ENCODE measurements at places on chromosomes 6 and 20.

- no peak for DNase-seq
Measured at GRCh38 chr20:58918621-58919020, 62.4 kb upstream of the NELFCD start.

GRCh38 chr6:113862112-113862511 lies 5.0 kb downstream of the MARCKS start:
- no peak for DNase-seq

DNA sequence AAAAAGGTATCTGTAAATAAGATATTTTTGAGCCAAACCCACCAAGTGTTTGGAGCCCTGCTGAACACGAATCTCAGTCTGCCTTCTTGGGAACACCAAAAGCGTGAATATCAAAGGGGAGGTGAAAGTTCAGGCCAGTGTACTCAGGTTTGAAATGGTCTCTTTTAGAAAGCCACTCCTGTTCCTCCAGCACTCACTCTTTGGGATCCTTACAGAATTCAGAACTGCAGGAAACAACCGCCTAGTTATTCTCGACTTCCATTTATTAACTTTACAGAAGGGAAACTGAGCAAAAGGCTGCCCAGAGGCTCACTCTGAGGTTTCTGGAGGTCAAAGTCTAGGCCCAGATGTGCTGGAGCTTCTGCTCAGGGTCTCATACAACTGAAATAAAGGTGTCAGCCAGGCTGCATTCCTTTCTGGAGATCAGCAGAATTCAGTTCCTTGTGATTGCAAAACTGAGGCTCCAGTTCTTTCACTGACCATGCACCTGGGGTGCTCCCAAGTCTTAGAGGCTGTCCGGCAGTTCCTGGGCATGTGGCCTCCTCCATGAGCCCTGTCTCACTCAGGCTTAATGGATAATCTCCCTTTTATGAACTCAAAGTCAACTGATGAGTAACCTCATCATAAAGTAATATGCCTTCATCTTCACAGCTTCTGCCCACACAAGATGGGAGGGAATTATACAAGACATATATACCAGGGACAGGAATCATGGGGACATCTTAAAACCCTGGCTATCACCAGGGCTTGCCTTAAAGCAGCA lies 65.5 kb upstream of the TNFAIP3 start:
- no peak for DNase-seq

DNA sequence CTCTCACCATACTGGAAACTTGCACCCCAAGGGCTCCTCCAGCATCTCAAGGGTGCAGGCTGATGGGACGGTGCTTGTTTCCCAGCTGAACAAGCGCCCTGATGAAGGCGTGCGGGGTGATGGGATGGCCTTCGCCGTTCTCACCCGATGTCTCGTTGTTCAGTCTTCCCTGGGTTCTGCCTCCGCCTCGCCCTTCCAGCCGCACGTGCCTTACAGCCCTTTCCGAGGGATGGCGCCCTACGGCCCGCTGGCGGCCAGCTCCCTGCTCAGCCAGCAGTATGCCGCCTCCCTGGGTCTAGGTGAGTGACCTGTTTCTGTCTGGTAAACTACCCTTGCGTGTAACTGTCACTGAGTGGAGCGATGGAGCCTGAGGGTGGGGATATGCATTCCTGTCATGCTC lies 3.9 kb downstream of the LSM14B start:
- DNase-seq, result no peak

GRCh38 chr20:59455402-59456341 lies 148.7 kb upstream of the PHACTR3 start:
- peak; percentile 68 for DNase-seq

- DNase-seq, result no peak
Measured at GRCh38 chr6:146292506-146292905, 251.1 kb upstream of the RAB32 start.

DNA sequence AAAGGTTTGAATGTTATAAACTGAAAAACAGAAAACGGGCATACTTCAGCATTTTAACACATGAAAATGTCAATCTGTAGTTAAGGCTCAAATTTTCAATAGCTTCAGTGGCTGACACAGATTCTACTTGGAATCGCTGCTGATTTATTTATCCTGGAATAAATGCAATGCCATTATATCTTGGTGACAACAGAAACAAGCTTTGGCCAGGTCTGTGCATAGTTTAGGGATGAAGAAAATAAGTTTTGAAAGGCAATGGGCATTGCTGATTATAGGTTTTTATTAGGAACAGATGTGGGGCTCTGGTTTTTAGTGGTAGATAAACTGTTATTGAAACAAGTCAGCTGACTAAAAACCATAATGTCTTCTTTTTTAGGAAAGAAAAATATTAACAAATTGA lies 96.8 kb upstream of the SOX4 start:
- DNase-seq, result no peak

DNA sequence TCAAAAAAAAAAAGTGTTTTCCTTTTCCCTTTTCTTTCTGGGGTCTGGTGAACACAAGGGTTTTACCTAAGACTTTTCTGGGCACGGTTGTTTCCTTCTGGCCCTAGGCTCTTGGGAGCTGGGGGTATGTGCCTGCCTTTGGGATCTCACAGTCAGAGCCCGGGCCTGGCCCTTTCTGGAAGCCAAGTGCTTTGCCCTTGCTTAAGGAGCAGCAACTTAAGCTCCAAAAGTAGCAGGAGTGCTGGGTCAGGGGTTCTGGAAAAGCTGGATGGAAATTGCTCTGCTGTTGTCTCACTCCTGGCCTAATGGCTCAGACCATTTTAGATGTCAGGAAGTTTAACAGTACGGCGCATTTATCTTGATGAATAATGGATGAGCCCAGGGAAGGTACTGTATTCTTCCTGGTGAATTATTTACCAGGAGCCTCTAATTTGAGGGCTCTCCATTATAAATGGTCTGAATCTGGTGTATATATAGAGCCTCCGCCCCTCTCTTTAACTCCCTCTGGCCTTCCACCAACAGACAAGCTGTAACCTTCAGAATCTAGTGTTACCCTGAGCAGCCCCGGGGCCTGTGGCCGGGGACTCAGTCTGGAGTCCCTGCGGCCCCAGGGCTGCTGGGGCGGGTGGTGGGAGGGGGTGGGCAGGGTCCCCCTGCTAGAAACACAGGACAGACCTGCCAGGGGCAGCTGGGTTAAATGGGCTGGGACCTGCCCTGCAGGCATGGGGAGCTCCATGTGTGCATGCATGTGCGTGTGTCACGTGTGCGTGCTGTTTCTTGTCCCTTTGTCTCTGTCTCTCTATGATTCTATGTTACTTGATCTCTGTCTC lies 37.5 kb downstream of the PTK7 start:
- DNase-seq, result no peak

GRCh38 chr6:153237670-153238069 lies 106.6 kb upstream of the RGS17 start:
- DNase-seq, result no peak

GRCh38 chr20:50370036-50370566 lies 140.1 kb upstream of the PTPN1 start:
- no peak for DNase-seq

- DNase-seq, result no peak
Measured at GRCh38 chr20:23200413-23200812, 114.3 kb upstream of the CD93 start.

GRCh38 chr6:126312013-126312665 lies 27.8 kb upstream of the CENPW start:
- DNase-seq, result peak; percentile 62

GRCh38 chr6:24743944-24744335 lies 25.0 kb upstream of the C6orf62 start:
- DNase-seq, result no peak

DNA sequence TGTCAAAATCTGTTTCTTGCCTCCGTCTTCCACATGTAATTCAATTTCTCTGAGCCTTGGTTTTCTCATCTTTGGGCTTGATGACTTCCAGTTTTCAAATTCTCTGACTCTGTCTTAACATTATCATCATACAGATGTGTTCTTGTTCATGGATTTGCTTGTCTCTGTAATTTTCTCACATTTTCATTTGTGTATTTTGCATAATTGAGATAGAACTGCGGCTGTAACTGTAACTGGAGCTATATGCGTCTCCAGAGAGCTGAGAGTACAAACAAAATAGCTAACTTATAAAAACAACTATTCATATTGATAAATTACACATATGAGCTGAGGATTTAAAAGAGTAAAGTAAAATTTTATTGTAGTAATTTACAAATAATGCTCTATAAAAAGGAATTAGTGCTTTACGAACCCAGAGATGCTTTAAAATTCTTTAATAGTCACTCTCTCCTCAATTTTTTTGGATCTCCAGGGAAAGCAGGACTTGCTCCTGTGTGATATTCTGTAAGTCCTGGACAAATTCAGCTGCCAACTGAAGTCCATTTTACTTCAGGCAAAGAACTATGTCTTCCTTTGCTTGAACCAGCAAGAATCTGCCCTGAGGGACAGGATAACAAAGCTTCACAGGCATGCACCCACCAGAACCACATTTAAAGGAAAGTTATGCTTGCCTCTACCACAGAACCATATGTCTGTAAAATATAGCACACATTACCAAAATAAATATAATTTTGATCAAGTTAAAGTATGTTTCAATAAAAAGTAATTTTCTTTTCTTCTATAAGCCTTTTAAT lies 288.3 kb downstream of the KHDC1L start:
- no peak for DNase-seq

- DNase-seq, result peak; percentile 6
Measured at GRCh38 chr6:42744351-42744893, 1.5 kb downstream of the TBCC start.

GRCh38 chr20:2984956-2985661 lies 58.3 kb upstream of the GNRH2 start:
- no peak for DNase-seq

DNA sequence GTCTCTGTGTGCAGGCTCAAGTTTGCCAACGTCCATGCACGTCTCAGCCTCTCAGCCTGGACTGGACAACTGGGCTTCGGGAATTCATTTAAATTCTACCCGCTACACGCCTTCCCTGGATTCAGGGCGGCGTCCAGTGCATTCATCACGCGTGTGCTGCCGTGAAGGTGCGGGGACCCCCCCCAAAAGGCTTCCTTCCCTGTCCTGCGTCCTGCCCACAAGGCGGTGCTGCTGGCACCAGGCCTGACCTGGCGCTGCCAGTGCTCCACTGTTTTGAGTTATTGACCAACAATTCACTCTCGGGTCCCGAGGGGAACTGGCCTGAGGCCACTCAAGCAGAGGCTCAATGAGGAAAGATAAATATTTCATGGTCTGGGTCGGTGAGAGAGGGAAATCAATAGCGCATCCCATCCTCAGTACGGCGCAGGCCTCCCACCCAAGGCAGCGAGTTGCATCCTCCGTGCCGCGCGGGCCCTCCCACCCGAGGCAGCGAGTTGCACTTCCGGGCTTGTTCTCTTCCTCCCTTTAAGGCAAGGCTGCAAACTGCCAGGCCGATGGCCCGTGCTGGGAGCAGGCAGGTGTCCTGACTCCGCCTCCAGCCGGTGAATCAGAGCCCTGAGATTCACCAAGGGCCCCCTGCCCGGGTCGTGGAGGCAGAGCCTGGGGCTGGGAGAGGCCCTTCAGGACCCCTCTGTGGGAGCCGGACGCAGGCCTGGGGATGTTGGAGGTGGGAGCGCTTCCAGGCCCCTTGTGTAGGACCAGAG lies 22.8 kb upstream of the BHLHE23 start:
- peak; percentile 75 for DNase-seq

- no peak for DNase-seq
Measured at GRCh38 chr6:17525637-17526036, 74.5 kb upstream of the FAM8A1 start.

GRCh38 chr20:31440012-31440659 lies at the start of gene DEFB123:
Gene DEFB123 (plus strand): TSS chr20:31440632. CDS start chr20:31440699, 67 bp downstream.
- peak; percentile 60 for DNase-seq

- DNase-seq, result no peak
Measured at GRCh38 chr6:85749236-85749635, 106.5 kb upstream of the SYNCRIP start.

DNA sequence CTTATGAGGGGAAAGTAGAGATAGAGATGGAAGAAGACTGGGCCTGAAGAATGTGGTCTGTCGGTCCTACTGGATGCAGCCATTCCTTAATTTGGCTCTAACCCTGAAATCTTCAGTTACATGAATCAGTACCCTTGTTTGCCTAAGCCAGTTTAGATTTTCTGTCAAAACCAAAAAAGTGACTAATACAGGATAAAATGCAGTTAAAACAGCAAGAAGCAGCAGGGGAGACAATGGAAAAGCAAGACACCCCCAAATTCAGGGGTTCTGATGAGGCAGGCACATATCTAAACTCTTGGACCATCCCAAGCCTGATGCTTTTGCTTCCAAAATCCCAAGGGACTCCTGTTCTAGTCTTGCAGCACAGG lies 17.4 kb upstream of the UBE2V1 start:
- no peak for DNase-seq

- DNase-seq, result no peak
Measured at GRCh38 chr6:36727505-36728021, 29.9 kb downstream of the RAB44 start.

GRCh38 chr6:112335736-112336135 lies 11.4 kb upstream of the RFPL4B start:
- DNase-seq, result no peak

GRCh38 chr6:165663377-165663735 lies 315 bp upstream of the PDE10A start:
- DNase-seq, result peak; percentile 70

- DNase-seq, result peak; percentile 32
Measured at GRCh38 chr20:62155428-62156253, 12.1 kb downstream of the SS18L1 start.

DNA sequence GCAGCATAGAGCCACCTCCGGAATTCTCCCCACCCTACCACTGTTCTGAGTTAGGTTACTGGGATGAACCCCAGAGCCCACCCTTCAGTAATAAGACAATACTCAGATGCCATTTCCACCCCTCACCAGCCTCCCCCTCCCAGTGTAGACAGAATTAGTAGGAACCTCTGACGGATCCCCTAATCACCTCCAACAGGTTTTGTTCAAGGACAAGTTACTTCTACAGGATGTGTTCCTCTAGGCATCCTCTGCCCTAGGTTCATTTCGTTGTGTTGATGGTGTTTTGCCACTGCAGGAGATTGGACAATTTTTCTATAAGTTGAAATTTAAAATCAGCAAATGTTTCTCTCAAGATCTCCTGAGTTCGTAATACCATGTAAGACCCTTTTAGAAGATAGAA lies 22.8 kb downstream of the PLEKHG1 start:
- no peak for DNase-seq

GRCh38 chr20:38874460-38875174 lies 51.6 kb upstream of the FAM83D start:
- DNase-seq, result no peak

DNA sequence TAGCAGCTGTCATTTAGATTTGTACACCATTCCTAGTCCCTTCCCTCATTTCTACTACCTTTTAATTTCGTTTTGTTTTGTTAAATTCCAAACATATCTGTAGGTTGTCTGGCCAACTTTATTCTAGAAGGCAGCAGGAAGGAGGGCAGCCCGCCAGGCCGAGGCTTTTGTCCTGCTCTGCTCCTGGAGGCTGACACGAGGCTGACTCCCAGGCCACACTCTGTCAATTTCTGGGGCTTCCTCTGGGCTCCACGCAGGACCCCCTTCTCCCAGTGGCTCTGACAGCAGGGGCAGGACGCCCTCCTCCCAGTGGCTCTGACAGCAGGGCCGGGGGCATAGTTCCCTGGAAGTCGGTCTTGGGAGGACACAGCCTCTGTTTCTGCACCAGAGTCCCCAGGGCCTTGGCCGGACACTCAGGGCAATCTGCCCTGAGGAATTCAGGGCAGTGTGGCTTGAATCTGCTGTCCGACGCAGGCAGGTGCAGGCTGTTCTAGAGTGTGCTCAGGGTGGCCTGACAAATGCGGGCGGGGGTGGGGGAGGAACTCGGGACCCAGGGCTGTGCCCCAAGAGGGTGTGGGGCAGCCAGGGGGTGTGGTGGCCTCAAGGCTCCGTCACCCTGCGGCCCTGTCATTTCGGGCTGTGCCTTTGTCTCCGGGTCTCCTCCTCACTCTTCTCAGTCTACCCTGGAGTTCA lies 11.8 kb downstream of the SMOC2 start:
- DNase-seq, result no peak
